ENCODE measurements at places on chromosomes 2 and 18.

DNA sequence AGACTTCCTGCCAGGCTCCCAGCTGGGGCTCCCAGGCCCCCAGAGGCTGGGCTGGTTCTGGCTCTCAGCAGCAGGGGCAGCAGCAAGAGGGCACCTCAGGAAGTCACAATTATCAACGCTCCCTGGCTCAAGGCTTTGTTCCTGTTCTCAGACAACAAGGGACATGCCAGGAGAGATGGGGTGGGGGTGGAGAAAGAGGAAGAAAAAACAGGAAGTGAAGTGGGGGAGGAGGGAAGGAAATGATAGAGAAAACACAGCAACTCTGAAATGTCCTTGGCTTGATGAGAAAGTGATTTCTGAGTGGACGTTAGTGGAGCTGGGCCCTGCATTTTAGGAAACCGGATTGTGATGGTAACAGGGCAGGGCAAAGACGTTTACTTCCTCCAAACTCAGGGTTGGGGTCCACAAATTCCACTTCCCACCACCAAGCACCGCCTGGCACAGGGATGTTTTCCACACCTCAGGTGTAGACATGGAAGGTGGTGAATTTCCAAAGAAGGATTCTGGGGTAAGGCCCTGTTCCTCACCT, 40.4 kb downstream of the CYRIA start:
- DNase-seq = no peak

- DNase-seq = no peak
Observed at GRCh38 chr18:27787547-27787946, 389.4 kb downstream of the CDH2 start.

DNA sequence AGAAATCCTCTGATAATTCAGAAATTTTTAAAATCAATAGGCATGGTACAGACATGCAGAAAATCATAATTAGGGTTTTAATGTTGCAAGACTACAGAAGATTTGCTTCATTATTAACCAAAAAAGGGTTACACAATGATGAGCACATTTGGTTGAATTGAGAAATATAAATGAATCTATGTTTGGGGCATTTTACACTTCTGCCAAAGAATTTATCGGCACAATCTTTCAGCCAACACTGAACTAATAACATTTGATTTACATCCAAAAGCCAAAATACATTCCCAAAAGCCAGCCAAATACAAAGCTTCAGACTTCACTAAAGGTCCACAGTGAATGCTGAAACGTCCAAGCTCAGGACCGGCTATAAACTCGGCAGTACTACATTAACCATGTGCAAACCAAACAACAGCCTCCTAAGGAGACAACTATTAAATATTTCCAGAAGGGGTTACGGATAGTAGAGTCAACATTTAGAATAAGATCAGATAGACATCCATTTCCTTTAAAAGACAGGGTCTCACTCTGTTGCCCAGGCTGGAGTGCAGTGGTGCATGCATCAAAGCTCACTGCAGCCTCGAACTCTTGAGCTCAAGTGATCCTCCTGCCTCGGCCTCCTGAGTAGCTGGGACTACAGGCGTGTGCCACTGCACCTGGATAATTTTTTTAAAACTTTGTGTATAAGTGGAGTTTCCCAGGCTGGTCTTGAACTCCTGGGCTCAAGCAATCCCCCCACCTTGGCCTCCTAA, 29.4 kb downstream of the SPRED2 start:
- DNase-seq = no peak

GRCh38 chr2:112144966-112145365, 6.8 kb downstream of the FBLN7 start:
- no peak for DNase-seq

- no peak for DNase-seq
Observed at GRCh38 chr2:182920631-182921056, 54.2 kb upstream of the FRZB start.

- DNase-seq = peak; percentile 42
Observed at GRCh38 chr2:65608916-65609315, 176.5 kb upstream of the SPRED2 start.

DNA sequence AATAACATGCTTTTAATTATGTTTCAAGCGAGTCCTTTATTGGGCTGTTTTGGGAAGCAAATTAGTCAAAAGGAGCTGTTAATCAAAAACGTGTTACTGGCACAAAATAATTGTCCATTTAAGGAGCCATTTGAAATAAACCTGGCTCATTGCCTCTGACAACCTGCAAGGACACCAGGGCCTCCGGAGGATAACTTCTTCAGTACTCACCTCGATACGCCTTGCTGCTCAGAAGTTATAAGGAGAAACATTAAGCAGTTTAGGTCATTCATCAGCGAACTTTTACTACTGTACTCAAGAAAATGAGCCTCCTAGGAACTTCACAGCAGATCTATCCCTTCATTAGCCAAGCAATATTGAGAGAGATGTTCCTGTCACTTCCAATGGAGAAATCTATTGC, 1579.2 kb upstream of the ACVR2A start:
- DNase-seq = no peak

GRCh38 chr2:55482186-55482884, 37.2 kb upstream of the CFAP36 start:
- DNase-seq = no peak

- DNase-seq = no peak
Observed at GRCh38 chr18:57981308-57982028, 62.6 kb upstream of the NEDD4L start.

- no peak for DNase-seq
Observed at GRCh38 chr2:28366496-28367282, 26.0 kb upstream of the FOSL2 start.
